ENCODE measurements at places on chromosomes 2 and 18.

GRCh38 chr2:24365826-24366225 is 5.5 kb upstream of the ITSN2 start:
- no peak for DNase-seq

GRCh38 chr2:69774984-69775982 is 33.3 kb downstream of the ANXA4 start:
- peak; percentile 56 for DNase-seq

DNA sequence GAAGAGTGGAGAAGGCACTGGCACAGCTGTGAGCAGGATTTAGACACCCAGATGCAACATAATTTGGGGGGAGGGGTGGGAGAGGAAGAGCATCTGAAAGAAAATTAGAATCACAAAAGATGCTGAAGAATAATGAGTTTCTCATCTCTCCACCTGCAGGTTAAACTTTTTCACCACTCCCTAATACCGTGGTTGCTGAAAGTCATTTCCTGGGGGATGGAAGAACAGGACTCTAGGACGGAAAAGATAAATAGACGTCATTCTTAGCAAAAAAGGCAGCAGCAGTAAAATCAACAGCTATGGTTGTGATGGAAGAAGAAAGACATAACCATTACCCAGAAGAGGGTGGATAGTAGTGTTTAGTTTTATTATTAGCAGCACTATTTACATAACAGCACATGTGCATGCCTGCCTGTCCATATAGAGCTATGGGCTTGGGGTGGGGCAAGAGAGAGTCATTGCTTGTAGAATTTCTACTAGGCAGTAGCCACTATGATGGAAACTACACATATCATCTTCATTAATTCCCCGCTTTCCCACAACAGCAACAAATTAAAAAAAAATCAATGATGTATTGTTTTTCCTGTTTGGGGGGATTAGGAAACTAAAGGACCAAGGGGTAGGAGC is 212.2 kb downstream of the TRIB2 start:
- no peak for DNase-seq

- no peak for DNase-seq
Measured at GRCh38 chr2:54741250-54741649, 17.8 kb downstream of the EML6 start.

DNA sequence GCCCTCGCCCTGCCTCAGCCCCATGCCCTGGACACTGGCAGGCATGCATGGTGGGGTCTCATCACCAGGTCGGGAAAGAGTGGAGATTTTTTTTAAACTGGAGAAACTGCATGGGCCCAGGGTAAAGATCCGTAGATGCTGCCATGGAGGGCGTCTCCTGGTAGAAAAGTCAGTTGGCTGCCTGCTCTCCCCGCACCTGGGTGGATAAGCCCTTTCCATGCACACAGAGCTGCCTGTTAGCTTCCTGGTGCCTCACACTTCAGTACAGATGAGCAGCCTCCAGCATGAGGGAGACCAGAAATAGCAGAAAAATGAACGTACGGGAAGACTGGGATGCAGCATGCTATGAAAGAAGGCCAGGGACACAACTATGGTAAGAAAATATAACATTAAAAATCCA is 92.0 kb downstream of the ASAP2 start:
- no peak for DNase-seq

GRCh38 chr2:106336108-106336507 is 132.1 kb downstream of the RGPD3 start:
- no peak for DNase-seq

DNA sequence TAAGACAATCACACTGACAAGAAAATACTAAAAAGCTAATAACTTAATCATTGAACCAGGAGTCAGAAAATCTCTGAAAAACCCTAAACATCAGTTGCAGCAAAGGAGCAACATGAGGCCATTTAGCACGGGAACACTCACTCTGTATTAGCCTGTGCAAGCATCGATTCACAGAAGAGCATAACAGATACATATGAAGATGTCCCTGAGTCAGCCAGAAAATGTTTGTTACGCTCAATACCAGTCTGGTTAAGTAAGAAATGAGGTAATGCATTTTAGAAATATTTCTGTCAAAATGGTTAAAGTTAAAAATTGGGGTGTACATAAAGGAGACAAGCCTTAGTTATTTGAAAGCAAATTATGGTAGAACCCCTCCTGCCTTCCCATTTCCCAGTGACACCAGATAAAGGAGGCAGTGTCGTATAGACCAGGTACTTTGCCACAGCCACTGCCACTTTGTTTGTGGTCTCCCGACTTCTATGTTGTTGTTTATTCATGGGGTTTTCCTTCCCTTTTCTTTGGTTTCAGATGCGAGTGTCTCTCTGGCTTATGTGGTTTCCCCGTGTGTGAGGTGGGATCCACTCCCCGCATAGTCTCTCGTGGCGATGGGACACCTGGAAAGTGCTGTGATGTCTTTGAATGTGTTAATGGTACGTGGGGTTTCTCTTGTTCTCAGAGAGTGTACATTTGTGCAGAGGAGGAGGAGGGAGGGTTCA is 108.6 kb downstream of the CRIM1 start:
- no peak for DNase-seq

DNA sequence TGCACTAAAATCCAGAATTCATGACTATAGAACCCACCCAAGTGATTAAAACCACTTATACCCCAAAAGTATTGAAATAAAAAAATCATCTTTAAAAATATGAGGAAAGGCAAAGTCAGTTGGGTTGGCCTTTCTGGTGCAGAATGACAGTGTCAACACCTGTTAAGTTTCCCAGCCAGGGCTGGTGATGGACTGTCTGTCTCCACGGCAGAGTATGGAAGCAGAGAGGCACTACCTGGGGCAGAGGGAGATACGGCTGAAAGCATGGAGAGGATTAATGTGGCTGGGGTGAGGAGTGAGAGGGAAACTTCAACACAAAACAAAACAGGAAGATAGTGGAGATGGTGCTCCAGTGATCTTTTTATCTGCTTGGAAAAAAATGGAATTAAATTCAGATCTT is 215.8 kb downstream of the FAM210A start:
- DNase-seq, result no peak

Measured in CD4-positive, alpha-beta memory T cell (primary cell).